ENCODE measurements at places on chromosomes 2 and 18. TPM values are rescaled to one million over a fixed set of nuclear protein-coding genes. Genes with fewer than 3 reads are reported as not detected.

The MAP3K19 gene
- total RNA-seq, result not detected

The SUPT7L gene
- total RNA-seq, result 52.2 TPM

The TBR1 gene
- not detected for total RNA-seq

DNA sequence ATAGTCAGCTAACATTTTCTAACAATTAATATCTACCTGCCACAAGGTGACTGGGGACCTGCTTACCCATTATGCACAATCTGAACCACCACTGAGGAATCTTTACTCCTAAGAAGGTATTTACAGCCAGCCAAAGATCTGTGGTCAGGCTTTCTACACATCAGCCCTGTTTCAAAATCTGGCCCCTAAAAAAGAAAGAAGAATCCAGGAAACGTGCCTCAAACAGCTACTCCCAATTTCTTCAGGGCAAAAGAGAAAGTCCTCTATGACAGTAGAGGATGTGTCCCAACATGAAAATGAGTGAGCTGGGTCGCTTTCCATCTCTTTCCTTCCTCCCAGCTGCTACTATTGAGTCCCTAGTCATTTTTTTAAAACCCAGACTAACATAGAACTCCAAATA lies 79.5 kb downstream of the EPB41L3 start:
- no peak for DNase-seq

DNA sequence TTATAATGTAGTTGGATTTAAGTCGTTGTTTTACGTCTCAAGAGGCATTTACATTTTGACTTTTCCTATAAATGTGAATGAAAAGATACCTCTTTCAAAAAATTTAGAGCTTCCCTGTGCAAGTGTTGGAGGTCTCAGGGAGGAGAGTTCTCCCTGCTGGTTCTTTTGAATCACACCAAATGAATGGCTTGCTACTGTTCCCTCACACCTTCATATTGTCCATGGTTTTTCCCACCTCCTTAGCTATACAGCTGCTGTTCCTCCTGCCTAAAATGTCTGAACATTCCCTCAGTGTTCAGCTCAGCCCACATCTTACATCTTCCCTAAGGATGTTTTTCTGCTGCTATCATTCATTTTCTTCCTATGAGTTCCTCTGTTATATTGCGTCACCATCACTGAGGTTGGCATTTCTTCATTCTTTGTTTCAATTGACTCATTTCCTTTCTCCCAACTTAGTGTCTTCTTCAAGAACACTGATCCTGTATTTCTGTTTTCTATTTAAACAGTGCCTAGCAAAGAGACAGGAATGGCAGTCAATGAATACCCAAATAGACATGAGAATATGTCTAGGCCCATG lies 46.0 kb downstream of the COX7A2L start:
- no peak for DNase-seq

- DNase-seq, result no peak
Observed at GRCh38 chr2:207734636-207735512, 23.4 kb downstream of the CCNYL1 start.

Data from CD4-positive, alpha-beta T cell (primary cell).